ENCODE measurements at places on chromosomes 11 and 22.

DNA sequence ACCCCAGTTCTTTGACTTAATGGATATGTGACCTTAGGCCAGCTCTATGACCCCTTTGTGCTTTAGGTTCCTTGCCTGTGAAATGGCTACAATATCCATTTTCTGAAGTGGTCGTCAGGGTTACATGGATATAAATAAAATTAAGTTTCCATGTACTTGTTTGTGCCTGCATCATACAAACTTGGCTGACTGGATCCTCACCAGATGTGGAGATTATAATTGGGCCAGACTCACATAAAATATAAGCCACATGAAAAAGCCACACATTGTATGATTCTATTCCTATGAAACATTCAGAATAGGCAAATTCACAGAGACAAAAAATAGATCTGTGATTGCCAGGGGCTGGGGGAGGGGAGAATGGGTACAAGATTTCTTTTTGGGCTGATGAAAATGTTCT lies 100.9 kb upstream of the USP47 start:
- no peak for DNase-seq

DNA sequence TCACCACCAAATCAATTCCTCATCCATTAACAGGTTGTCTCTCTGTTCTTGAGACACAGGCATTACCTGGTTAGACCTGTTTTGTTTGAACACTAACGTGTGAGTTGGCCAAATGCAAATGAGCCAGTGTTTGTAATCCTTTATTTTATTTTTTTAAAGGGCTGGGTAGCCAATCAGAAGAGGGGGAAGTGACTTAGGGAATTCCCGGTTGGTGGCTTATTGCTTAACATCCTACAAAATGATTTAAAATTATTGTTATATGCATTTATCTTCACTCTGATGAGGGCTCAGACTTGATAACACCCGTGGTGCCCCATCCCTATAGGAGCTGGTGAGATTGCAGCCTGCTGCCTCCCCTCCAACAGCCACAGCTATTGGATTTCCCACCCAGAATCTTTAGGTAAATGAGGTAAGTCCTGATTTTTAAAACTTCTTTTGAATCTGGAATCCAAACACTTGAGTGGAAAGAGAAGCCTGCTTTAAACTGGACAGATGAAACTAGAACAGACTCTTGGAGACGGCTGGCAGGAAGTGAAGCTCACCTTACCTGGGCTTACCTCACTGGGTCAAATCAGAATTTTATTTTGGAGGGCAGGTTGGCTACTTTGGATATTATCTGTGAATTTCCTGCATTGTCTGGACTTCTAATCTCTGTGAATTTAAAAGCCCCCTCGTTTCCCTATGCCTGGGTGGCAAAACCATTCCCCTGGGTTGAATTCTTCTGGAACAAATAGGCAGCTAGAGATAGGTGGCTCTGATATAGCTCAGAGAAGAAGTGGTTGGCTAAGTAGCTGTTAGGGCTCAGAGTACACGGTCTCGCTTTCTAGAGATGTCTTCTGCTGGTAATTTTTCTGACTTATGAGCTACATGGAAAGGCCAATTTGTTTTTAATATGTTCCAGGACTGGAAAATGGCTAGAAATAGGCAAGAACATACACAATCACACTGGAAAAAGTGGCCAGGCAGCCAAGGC lies at the start of gene EHF:
Gene EHF, plus strand, starts transcription at position 274 of the 973 bp plus-strand sequence. CDS start 21,538 bp downstream, outside the sequence.
- DNase-seq: no peak

DNA sequence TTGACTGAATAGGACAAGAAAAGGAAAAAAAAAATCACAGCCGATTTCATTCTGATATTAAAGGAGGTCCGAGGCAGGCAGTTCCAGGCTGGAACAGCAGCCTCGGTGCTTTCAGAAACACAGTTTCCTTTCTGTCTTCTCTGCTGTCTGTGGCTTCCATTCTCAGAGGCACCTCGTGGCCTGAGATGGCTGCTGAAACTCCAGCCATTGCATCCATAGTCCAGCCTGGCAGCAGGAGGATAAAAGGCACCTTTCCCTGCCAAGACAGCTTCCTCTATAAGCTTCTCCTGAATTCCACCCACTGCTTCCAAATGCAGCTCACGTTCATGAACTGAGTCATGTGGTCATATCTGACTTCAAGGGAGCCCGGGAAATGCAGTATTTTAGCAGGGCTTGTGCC lies 390.5 kb downstream of the TBC1D22A start:
- no peak for DNase-seq

DNA sequence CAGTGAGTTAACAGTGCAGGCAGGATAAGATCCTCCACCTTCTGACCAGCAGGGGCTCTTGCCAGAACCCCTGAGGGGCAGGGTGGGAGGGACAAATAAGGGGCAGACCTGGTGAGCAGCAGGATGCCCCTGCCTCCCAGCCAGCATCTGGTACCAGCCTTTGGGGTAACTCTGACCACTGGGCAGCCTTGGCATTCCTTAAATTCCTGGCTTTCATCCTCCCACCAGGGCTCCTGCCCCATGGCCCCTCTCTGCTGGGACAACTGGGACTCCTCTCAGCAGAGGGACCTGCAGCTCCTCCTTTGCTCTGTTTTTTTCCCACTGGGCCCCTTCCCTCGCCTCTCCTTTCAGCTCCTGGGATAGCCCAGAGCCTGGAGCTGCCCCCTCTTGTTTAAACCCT lies 98.0 kb upstream of the CD82 start:
- DNase-seq: no peak

DNA sequence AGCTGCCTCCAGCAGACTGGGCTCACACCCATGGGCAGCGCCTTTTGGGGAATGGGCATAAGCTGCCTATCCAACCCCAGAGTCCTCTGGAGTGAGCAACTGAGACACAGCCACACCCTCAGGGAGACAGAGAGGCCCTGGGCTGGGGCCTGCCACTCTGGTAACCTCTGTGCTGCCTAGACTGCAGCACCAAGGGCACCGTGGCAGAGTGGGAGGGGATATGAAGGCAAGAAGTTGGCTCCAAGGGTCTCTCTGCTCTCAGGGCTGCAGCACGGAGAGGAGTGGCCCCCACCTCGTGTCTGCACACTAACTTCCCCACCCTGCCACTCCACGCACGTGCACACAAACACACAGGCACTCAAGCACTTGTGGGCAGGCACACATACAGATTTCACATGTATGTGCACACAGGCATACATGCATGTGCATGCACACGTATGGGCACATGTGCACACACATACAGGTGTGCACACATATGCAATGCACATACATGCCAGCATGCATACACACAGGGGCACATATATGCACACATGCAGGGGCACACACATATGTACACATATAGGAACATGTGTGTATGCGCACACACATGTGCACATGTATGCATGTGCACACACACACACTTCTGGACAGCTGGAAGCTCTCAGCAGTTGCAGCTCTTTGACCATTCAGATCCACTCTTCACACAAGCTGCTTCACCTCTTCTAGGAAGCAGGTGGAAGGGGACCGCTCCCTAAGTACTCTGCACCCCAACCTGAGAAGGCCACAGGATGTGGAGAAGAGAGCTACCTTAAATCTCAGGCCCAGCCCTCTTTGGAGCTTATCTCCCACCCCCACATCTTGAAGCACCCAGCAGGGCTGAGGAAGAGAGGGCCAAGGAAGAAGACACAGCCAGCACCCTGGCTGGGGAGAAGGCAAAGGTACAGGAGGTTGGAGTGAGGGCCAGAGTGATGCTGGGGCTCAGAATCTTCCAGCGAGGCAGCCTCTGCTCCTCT lies 4.3 kb downstream of the IGSF9B start:
- no peak for DNase-seq

DNA sequence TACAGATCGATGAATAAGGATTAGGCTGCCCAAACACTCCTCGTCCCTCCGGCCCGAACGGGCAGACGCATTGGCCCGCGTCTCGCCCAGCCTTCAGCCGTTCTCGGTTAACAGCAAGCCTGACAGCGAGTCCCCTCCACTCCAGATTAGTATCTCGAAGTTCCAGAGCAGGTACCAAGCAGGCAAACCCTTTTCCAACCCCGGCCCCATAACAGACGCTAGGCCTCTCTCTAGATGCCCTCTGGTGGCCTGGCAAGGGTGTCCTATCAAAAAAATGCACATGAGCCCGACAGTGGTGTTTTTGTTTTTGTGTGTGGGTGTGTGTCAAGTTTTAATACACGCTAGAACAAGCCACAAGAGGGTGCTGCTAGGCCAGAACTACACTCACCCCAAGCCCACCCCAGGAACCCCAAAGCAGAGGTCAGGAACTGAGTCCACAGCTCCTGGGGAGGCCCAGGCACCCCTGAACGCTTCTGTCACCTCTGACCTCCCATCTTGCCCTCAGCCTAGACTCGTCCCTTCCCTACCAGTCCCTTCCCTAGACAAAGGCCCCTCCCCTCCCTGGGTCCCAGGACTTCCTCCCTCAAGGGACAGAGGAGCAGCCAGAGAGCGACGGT lies 658 bp upstream of the ARFGAP2 start:
- peak; percentile 34 for DNase-seq

- peak; percentile 4 for DNase-seq
Measured at GRCh38 chr22:42560781-42561180, 7.0 kb downstream of the SERHL2 start.

DNA sequence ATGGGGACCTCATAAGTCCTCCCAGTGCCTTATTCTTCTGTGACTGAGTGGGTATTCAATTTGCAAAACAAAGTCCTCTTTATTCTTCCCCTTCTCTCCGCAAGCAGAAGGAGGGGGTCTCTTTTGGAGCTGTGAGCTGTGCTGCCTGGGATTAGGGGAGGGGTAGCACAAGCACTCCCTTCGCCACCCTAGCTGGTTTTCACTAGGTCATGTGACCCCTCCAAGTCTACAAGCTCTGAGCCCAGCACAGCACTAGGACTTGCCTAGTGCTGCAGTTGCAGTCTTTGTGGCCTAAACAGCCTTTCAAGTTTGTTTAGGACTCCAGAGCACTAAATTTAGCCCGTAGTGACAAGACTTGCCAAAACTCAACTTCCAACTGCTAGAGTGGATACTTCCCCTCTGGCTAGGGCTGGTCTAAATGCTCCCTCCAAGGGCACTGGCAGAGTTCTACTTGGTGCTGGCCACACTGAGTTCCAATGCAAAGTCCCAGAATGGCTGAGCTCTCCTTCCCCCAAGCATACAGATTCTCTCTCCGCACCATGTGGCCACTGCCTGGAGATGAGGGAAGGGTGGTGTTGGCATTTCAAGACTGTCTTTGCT lies 25.4 kb downstream of the TAF1D start:
- DNase-seq: no peak

- no peak for DNase-seq
Measured at GRCh38 chr11:128447233-128447632, 140.1 kb downstream of the ETS1 start.

- no peak for DNase-seq
Measured at GRCh38 chr11:303363-303762, 4.0 kb upstream of the IFITM5 start.

DNA sequence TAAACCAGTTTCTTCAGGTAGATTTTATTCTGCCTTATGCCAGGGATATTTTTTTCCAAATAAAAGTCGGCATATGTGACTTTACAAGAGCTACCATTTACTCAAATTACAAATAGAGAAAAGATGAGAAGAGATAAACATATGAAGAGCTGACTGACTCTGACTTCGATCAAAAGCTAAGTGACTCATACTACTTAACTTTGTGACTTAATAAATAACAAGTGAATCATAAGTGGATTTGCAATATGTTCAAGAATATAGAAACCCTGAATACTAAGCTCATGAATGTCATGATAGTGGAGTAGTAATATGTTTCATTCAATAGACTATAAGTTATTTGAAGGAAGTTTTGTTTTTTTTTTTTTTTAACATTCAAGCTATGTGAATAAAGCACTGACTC lies 130.5 kb upstream of the ANO3 start:
- no peak for DNase-seq

GRCh38 chr22:41311487-41311886 lies 10.2 kb downstream of the ZC3H7B start:
- no peak for DNase-seq

DNA sequence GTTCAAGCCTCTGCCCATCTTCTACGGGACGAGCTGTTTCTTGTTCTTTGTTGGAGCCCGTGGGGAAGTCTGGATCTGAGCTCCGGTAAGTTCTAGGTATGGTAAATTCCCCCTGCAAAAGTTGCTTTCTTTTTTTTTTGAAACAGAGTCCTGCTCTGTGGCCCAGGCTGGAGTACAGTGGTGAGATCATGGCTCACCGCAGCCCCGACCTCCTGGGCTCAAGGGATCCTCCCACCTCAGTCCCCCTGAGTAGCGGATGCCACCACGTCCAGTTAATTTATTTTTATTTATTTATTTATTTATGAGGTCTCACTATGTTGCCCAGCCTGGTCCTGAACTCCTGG lies 35.5 kb upstream of the MOB2 start:
- DNase-seq: no peak

DNA sequence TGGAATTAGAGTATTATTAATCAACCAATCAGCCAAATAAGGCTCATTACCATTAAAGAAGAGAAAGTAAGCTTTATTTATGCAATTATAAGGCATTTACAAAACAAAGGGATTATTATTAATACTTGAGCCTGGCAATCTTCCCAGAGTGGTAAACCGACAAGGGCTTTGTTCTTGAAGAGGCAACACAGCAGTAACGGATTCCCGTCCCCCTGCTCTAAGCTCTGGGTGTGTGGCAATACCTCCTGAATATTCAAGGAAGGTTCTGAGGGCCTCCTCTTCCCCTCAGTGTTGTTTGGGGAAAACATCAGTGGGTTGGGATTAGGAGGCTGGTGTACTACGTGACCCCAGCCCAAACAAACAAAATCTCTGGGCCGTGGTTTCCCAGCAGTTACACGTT lies 176.5 kb downstream of the TENM4 start:
- DNase-seq: no peak

- DNase-seq: peak; percentile 79
Measured at GRCh38 chr22:26579331-26579886, 10.5 kb downstream of the TPST2 start.

- DNase-seq: no peak
Measured at GRCh38 chr11:73099512-73100266, 42.4 kb downstream of the FCHSD2 start.

DNA sequence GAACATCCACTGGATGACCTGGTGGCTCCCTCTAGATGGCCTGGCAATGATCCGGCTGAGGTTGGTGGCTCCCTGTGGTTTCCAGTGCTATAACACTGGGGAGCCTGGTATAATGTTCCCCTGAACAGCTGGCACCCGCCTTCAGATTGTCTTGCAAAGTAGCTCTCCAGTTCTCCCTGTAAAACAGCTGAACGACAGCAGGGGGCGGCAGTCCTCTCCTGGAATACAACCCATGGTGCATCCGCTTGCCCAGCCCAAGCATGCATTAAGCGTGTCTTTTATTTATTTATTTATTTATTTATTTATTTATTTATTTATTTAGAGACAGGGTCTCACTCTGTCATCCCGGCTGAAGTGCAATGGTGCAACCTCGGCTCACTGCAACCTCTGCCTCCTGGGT lies 258.9 kb downstream of the BUD13 start:
- DNase-seq: peak; percentile 4

GRCh38 chr11:96567176-96567575 lies 177.4 kb downstream of the JRKL start:
- DNase-seq: no peak

Measured in GDM1 (cell line).